ENCODE measurements at places on chromosomes 12 and 14.

DNA sequence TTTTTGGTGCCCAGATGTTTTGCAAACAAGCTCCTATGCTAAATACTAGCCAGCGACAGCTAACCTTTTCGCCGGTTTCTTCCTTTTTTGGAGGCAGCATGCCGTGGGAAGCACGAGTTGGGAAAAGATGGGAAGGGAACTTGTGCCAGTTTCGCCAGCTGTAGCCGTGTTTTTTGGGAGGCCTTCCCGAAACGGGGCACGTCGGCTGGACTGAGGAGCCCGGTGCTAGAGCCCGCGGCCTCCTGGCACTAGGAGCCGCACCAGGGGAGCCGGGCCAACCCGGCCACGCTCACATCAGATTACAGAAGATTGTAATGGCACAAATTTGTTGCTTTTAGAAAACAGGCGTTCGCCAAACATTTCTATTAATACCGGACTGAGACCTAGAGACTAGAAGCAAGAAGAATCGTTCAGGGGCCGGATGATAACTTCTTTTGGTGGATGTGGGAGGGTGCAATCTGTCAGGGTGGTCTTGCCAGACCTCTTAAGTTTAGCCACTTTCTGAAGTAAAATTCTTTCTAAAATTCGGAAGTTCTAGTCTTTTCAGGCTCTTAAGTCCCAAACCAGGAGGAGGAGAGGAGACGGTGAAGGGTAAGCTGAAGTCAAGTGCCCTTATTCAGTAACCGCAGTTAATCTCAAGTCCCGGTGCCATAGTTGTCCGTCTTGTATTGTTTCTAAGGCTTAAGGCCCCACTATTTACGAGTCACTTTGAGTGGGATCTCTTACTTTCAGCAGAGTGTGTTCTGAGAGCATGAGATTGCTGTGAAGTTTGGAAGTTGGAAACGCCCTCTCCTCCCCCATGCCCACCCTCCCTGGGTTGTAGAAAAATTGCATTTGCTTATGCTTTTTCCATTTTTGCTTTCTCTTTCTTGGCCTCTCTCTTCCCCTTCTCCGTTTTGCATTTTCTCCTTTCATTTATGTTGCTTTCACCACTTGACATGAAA is 1.3 kb downstream of the RASSF3 start:
- DNase-seq: no peak
- H3K36me3 ChIP-seq: no peaks in the 10 kb centered on the region
- H3K27me3 ChIP-seq: no peaks in the 10 kb centered on the region
- peak overlapping the region; percentile 85 for H3K4me3 ChIP-seq

DNA sequence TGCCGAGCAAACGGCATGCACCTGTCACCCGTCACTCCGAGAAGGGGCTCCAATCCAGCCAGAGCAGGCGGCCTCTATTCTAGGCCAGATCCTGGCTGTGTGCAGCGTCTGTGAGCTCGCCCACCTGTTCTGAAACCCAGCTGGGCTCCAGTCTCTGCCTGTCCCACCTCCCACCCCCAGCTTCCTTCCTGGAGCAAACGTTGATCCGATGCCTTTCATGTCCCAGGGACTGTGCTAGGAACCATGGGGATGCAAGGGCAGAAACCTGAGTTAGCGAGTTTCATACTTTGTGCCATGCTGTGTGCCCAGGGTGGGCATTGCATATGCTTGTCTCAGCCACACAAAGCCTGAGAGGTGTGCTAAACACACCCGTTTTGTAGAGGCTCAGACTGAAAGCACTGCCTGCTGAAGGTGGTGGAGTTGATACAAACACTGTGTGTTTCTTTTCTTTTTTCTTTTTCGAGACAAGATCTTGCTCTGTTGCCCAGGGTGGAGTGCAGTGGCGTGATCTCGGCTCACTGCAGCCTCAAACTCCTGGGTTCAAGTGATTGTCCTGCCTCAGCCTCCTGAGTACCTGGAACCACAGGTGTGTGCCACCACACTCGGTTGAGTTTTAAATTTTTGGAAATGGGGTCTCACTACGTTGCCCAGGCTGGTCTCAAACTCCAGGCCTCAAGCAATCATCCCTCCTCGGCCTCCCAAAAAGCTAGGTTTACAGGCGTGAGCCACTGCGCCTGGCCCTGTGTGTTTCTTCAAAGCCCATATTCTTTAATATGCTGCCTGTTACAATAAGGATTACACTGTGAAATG is 84.1 kb upstream of the MED13L start:
- peaks cover 25% of the 10 kb centered on the region for H3K4me1 ChIP-seq
- H3K4me3 ChIP-seq: no peak overlapping the region
- no peaks in the 10 kb centered on the region for H3K36me3 ChIP-seq
- DNase-seq: no peak
- no peak overlapping the region for H3K27ac ChIP-seq
- H3K27me3 ChIP-seq: no peaks in the 10 kb centered on the region

GRCh38 chr14:80959496-80959895 is 4.1 kb downstream of the TSHR start:
- DNase-seq: no peak
- H3K27ac ChIP-seq: no peak overlapping the region
- no peaks in the 10 kb centered on the region for H3K36me3 ChIP-seq
- H3K4me1 ChIP-seq: peaks cover 6% of the 10 kb centered on the region
- H3K27me3 ChIP-seq: peaks cover 62% of the 10 kb centered on the region

DNA sequence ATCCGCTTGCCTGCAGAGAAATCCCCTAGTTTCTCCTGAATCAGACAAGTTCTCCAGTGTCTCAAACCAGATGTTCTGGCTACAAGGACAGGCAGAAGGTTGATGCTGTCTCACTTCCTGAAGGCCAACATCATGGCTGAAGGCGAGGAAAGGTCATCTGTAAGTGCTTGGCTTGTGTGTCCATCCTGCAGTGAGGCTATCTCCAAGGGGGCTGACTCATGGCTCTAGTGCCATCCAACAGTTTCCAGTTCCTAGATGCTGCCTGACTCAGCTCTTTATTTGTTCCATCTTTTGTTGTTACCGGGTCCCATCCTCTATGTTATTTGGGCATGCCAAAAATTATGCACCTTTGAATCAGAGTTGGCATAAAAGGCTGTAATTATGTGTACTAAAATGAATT is 232.1 kb upstream of the TBX3 start:
- H3K4me3 ChIP-seq: no peak overlapping the region
- H3K27ac ChIP-seq: peak overlapping the region; percentile 62
- H3K4me1 ChIP-seq: peaks cover 24% of the 10 kb centered on the region
- no peak for DNase-seq
- H3K27me3 ChIP-seq: no peaks in the 10 kb centered on the region

GRCh38 chr12:127811988-127812387 is 455.0 kb upstream of the TMEM132C start:
- peaks cover 7% of the 10 kb centered on the region for H3K27me3 ChIP-seq
- H3K4me3 ChIP-seq: no peak overlapping the region
- no peaks in the 10 kb centered on the region for H3K36me3 ChIP-seq
- no peak for DNase-seq
- H3K4me1 ChIP-seq: peaks cover 30% of the 10 kb centered on the region

- H3K4me3 ChIP-seq: peak overlapping the region; percentile 73
- H3K36me3 ChIP-seq: no peaks in the 10 kb centered on the region
- H3K27me3 ChIP-seq: peaks cover 40% of the 10 kb centered on the region
- H3K27ac ChIP-seq: peak overlapping the region; percentile 46
Measured at GRCh38 chr14:25048170-25049016, 1.6 kb downstream of the STXBP6 start.

- DNase-seq: no peak
- H3K36me3 ChIP-seq: no peaks in the 10 kb centered on the region
- H3K4me1 ChIP-seq: no peaks in the 10 kb centered on the region
- H3K27ac ChIP-seq: no peak overlapping the region
- H3K27me3 ChIP-seq: peaks cover 24% of the 10 kb centered on the region
- H3K4me3 ChIP-seq: no peak overlapping the region
Measured at GRCh38 chr12:30345744-30346471, 349.8 kb downstream of the IPO8 start.

DNA sequence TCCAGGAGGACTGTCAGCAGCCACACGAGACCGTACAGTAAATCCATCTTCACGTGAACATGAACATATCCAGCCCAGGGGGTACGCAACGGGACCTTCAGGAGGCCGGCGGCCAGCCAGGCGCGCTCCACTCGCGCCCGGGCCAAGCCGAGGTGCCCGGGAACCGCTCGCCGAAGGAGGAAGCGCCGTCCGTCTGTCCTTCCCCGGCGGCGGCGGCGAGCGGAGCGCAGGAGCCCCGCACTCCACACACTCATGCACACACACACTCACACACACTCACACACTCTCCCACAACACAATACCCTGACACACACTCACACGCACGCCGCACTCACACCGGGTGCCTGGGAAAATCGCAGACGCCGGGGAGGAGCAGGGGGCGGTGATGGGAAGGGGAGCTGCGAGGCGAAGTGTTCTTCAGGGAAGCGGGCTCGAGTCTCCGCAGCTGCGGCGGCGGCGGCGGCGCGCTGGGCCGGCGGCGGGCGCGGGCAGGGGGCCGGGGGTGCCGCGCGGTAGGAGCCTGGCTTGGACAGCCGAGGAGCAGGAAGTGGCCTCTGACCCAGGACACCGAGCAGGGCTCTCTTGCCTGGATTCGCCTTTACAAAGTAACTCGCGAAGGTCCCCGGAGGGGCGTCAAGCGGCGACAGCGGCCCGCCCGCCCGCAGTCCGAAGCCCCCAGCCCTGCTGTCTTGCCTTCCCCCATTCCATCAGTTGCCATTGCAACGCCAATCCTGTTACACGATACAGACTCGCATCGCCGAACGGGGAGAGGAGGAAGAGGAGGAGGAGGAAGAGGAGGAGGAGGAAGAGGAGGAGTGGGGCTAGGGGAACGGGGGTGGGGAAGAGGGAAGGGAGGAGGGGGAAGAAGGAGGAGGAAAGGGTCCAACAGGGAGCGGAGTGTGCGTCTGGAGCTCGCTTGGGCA is 601 bp downstream of the MDGA2 start:
- no peak for DNase-seq
- H3K36me3 ChIP-seq: no peaks in the 10 kb centered on the region
- H3K4me3 ChIP-seq: peak overlapping the region; percentile 75
- peaks cover 20% of the 10 kb centered on the region for H3K4me1 ChIP-seq

DNA sequence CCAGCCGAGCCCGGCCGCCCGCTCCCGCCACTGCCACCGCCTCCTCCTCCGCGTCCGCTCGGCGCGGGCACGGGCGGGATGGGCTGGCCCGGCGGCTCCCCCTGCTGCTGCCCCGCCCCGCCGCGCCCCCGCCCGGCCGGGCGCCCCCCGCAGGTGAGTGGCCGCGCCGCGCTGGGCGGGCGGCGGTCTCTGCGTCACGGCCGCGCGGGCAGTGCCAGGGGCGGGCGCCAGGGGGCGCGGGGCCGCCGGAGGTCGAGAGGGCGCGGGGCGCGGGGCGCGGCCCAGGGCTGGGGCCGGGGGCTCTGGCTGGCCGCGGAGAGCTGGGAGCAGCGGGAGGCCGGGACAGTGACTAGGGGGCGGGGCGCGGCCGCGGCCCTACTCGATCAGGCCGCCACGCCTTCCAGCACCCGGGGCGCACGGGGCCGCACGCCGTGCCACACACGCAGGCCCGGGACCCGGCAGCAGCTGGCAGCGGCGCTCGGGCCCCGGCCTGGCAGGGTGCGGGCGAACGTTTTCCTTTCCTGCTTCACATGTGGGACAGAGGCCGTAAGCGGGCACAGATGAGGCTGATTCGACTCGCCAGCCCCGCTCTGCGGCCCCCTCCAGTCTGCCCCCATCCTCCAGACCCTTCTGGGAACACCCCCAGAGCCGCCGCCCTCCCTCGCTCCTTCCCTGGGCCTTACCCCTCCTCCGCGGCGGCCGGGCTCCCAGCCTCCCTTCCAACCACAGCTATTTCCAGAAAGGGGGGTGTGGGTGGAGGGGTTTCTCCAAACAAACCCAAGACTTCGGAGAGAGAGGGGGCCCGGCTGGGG is 2.4 kb upstream of the TNS2 start:
- DNase-seq: peak; percentile 94
- peaks cover 77% of the 10 kb centered on the region for H3K4me1 ChIP-seq
- H3K36me3 ChIP-seq: peaks cover 2% of the 10 kb centered on the region
- no peaks in the 10 kb centered on the region for H3K27me3 ChIP-seq

DNA sequence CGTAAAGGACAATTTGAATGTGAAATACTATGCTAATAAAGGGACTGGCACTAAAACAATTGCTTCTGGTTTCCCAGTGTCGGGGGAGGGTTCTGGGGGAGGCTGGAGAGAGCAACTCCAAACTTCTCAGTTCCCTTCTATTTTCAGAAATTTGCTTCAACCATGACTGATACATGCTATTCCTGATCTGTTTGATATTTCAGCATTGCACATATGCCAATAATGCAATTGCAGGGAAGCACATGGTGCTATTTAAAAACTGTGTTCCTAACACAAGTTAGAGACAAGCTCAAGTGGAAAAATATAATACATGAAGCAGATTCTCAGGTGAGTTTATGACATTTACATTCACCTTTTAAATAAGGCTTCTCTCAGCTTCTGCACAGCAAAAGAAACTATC is 188.9 kb downstream of the RIMBP2 start:
- no peak for DNase-seq
- no peaks in the 10 kb centered on the region for H3K27me3 ChIP-seq
- H3K36me3 ChIP-seq: no peaks in the 10 kb centered on the region
- no peak overlapping the region for H3K27ac ChIP-seq

DNA sequence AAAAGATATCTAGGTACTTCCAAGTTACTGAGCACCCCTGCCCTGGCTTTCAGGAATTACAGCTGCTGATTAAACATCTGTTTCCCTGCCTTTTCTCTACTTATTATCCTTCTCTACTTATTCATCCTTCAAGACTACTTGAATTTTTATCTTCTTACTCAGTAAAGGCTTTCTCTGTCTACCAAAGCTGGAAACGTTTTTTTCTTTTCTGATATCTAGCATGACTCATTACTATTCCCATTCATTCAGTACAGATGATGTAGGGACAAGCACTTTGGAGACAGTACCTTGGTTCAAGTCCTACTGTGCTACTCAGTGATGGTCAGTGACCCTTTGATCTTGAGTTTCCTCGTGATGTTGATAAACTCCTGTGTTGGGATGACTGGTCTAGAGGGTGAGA is 848.7 kb downstream of the NRXN3 start:
- H3K4me3 ChIP-seq: no peak overlapping the region
- no peaks in the 10 kb centered on the region for H3K27me3 ChIP-seq
- H3K4me1 ChIP-seq: peaks cover 17% of the 10 kb centered on the region

- H3K27ac ChIP-seq: no peak overlapping the region
- peaks cover 58% of the 10 kb centered on the region for H3K36me3 ChIP-seq
Measured at GRCh38 chr12:119673634-119674033, 5.7 kb downstream of the PRKAB1 start.

- H3K27ac ChIP-seq: no peak overlapping the region
- DNase-seq: no peak
- peaks cover 6% of the 10 kb centered on the region for H3K4me1 ChIP-seq
- H3K36me3 ChIP-seq: peaks cover 2% of the 10 kb centered on the region
Measured at GRCh38 chr12:26340649-26341048, 145.3 kb downstream of the SSPN start.

DNA sequence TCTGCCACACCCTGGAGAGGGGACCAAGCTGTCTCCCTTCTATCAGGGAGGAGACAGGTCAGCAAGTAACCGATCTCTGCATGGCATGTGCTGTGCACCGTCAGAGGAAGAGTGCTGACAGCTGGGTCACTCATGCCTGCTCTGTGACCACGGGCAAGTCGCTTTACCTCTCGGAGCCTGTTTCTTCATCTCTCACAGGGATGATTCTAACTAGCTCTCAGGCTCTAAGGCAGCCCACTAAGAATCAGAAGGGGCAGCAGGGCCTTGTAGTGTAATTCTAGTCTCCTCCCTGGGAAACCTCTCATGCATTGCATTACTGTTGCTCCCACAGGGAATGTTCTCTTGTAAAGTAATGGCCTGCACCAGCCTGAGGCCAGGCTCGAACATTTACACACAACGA is 11.9 kb downstream of the CD9 start:
- H3K4me1 ChIP-seq: peaks cover 75% of the 10 kb centered on the region
- H3K27me3 ChIP-seq: no peaks in the 10 kb centered on the region
- no peak overlapping the region for H3K4me3 ChIP-seq
- DNase-seq: no peak
- no peaks in the 10 kb centered on the region for H3K36me3 ChIP-seq
